ENCODE measurements at places on chromosomes 7 and 10.

- peak; percentile 41 for DNase-seq
Measured at GRCh38 chr7:105336009-105336408, 52.7 kb downstream of the SRPK2 start.

GRCh38 chr10:97759158-97759887, 12.5 kb downstream of the SFRP5 start:
- DNase-seq, result peak; percentile 64

- DNase-seq, result no peak
Measured at GRCh38 chr7:50304911-50305582, 531 bp downstream of the IKZF1 start.

GRCh38 chr7:80908360-80908797, 10.5 kb downstream of the SEMA3C start:
- DNase-seq, result no peak

DNA sequence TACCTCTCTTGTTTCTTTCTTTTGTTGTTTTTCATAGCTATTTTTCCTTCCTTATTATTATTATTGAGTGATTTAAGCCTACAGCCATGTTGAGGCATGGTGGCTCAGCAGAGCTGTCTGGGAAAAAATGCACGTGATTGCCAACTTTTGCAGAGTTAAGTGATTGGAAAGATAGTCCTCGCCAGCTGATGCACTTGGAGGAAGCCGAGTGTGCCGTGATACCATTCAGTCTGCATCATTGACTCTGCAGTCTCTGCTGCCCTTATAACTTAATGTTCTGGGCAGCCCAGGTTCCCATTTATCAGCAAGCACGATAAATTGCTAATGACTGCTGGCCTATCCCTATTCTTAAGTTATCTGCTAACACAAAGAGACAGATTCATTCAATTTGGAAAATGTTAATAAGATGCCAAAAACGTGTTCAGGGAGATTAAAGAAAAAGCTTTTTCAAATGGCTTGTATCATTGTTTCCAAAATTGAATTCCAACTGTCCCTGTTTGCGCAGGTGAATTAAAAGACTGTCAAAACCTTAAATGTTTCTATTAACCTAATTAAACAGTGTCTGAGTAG, 232.9 kb upstream of the NPY start:
- DNase-seq, result no peak

DNA sequence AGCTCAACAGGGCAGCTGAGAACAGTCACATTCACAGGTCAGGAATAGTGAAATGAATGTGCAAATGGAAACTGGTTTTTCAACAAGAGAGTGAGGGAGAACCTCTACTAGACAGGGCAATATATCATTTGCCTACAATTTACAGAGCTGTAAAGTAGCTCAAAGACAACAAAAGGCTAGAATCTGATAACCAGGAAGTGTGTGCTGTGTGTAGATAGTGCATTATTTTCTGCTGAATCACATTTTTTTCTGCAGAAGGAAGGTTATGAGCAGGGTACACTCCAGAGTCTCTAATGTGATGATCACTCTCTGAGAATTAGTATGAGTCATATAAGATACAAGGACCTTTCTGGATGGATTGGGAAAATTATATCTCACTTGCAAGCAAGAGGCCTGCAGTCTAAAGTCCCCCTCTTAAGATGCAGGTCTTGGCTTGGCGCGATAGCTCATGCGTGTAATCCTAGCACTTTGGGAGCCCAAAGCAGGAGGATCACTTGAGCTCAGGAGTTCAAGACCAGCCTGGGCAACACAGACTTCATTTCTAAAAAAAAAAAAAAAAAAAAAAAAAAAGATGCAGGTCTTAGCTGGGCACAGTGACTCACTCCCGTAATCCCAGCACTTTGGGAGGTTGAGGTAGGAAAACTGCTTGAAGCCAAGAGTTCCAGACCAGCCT, 59.9 kb upstream of the COBL start:
- DNase-seq, result peak; percentile 2

GRCh38 chr7:94295850-94296249, 98.8 kb upstream of the COL1A2 start:
- DNase-seq, result peak; percentile 94

- DNase-seq, result peak; percentile 58
Measured at GRCh38 chr10:4506095-4506494, 319.9 kb upstream of the AKR1E2 start.

GRCh38 chr7:98836811-98837629, 32.8 kb downstream of the TMEM130 start:
- peak; percentile 21 for DNase-seq

GRCh38 chr10:77321838-77322237, 315.8 kb downstream of the KCNMA1 start:
- no peak for DNase-seq

DNA sequence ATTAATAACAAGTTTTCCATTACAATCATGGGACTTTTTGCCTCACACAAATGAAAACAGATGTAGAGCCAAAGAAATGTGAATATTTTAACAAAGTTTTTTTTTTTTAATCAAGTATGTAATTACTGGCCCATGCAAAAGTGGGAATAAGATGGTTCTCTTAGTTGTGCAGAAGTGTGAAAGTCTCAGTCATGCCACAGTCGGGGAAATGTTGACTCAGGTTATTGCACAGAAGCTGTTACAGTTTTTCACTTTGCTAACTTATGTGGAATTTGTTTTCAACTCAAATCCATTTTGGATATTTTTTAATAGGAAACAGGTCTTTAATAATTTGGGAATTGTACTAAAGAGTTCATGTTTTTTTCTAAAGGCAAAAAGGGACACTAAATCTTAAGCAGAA, 44.0 kb upstream of the CAV2 start:
- DNase-seq, result no peak

GRCh38 chr7:92695308-92696261, 105.4 kb upstream of the FAM133B start:
- peak; percentile 93 for DNase-seq

- DNase-seq, result no peak
Measured at GRCh38 chr10:80522756-80523363, 14.8 kb upstream of the SH2D4B start.

DNA sequence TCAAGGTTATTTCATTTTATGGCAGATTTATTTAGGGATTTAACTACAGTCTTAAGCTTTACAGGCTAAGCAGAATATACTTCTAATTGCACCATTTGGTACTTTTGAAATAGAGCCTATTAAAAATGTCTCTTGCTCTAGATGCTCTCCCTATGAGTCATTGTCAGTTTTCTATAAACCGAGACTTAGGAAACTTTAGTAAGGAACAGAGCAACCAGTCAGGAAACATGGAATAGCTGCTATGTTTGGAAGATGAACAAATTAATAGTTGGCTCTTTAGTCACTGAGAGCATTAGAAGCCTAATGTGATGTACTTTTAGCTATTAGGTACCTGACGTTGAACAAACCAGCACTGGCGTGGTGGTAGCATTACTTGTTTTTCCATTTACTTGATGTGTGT, 35.3 kb downstream of the INPP5F start:
- DNase-seq, result peak; percentile 80

DNA sequence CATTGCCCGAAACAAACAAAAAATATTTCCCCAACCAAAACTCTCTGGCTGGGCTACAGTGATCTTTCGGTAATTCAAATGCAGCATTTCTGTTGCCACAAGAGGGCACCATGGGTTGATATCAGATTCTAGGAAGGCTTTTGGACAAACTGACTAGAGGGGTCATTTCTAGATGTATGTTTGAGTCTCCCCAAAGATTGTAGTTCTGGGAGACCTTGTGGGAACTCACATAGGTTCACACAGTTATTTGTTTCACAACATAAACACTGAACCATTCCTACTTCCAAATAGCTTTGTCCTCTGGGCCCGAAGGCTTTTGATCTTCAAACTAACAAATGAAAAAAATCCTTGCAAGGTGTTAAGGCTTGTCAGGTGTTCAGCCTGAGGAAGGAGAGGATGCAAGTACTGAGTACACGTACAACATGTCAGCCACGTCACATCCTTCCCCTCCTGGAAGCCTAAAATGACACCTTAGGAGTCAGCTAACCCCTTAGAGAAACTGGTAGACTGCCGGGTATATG, 37.0 kb upstream of the IL15RA start:
- peak; percentile 69 for DNase-seq

- no peak for DNase-seq
Measured at GRCh38 chr10:130935897-130936550, 375.5 kb downstream of the TCERG1L start.

DNA sequence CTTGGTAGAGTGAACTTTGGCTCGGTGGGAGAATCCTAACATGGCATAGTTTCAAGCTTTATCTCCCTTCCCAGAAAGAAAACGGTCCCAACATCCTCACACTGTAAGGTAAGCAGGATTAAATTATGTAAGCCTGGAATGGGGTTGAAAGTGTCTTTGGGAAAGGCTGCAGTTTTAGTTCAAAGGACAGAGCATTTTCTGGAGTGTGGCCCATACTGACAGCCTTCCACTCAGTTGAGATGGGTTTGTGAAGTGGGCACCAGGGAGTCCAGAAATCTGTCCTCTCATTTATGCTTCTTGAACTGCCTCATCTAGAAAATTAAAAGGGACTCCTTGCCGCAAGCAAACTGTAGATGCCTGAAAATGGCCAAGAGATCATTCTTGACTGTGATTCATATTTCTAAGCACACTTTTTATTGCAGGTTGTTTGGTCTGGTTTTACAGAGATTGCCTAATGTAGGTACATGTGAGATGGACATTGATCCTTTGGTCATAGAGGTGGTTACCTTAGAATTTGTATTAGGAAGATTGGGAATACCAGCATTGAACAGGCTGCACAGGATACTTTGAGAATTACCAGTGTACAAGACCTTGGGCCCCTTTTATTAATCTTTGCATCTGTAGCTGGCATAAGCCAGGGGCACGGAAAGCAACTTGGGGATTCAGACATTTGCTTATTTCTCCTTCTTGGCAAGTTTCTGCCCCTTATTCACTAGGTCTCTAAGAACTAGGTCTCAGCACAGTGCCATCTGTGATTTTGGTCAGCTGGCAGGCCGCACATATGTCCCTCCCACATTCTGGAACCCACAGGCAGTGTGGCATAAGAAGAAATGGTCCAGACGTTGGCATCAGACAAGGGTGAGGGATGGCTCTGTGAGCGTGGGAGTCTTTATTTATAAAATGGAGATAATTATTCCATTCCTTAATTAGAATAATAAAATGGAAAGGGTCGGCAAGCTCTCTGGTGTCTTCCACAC, 125.9 kb downstream of the GLCCI1 start:
- no peak for DNase-seq

DNA sequence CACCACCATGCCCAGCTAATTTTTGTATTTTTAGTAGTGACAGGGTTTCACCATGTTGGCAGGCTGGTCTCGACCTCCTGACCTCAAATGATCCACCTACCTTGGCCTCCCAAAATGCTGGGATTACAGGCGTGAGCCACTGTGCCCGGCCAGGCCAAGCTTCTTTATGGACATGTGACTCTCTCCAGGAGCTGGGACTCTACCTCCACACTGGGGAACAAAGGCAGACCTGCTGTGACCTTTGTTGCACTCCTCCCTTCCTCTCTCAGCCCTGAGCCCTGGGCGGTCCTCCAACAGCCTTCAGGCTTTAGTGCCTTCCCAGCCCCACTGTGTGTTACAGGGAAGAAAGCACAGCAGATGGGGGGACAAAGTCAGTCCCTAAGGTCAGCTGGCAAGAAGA, 55.0 kb upstream of the DUSP5 start:
- no peak for DNase-seq

GRCh38 chr7:33500703-33501701, 371.6 kb downstream of the BBS9 start:
- peak; percentile 38 for DNase-seq

DNA sequence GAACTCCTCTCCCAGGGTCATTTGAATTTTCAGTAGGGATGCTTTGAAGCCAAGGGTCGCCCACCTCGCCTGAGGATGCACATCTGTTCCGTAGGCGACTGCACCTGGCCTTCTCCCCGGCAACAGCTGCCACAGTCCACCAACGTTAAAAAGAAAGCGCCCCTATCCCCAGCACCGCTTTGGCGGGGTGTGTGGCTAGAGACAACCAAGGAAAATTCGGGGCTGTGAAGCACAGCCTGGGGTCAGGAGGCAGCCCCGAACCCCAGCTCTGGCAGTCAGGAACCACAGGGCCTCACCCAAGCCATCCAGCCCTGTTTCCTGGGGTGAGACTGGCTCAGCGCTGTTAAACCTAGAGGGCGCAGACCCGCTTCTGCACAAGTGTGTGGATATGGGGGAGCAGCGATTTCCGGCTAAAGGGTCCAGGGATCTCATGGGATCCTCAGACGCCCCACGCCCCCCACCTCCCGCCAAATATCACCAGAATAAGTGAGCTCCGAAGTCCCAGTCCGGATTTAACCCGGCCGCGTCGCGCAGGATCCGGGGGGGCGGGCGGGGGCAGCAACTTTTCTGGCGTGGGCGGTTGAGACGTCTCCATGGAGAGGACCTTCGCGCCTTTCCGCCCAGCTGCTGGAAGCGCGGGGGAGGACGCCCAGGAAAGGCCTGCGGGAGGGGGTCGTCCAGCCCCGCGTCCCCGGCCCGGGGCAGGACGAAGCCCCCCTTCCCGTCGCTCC, 822 bp downstream of the ZC3HAV1L start:
- DNase-seq, result peak; percentile 19

GRCh38 chr10:15245530-15245929, 77.0 kb upstream of the NMT2 start:
- peak; percentile 12 for DNase-seq

DNA sequence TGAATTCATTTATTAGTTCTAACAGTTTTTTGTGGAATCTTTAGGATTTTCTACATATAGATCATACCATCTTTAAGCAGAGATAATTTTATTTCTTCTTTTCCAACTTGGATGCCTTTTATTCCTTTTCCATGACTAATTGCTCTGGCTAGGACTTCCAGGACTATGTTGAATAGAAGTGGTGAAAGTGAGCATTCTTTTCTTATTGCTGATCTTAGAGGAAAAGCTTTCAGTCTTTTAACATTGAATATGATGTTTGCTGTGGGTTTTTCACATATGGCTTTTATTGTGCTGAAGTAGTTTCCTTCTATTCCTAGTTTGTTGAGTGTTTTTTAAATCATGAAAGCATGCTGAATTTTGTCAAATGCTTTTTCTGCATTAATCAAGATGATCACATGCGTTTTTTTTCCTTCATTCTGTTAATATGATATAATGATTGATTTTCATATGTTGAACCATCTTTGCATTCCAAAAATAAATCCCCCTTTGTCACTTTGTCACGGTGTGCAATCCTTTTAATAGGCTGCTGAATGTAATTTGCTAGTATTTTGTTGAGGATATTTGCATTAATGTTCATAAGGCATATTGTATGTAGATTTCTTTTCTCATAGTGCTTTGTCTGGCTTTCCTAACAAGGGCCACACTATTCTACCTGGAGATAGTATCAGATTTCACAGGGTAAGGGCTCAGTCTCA, 92.9 kb downstream of the ZNF467 start:
- peak; percentile 43 for DNase-seq

- peak; percentile 34 for DNase-seq
Measured at GRCh38 chr7:12970626-12971025, 283.2 kb downstream of the ARL4A start.

- no peak for DNase-seq
Measured at GRCh38 chr7:132573251-132573955, 2.9 kb downstream of the PLXNA4 start.

Measured in fibroblast of the aortic adventitia (primary cell).